ENCODE measurements at places on chromosomes 16 and 17. TPM values are rescaled to one million over a fixed set of nuclear protein-coding genes. Genes with fewer than 3 reads are reported as not detected.

AHSP gene
- 1.5 TPM for total RNA-seq

UNK gene
- 50.0 TPM for total RNA-seq

KCNJ18 gene
- total RNA-seq, result not detected

PLCG2 gene
- total RNA-seq, result 161 TPM

HSPB9 gene
- not detected for total RNA-seq

CCDC57 gene
- total RNA-seq, result 34.6 TPM

ATP2C2 gene
- total RNA-seq, result 8.1 TPM

LPO gene
- total RNA-seq, result not detected

KRT40 gene
- not detected for total RNA-seq

TBC1D28 gene
- total RNA-seq, result not detected

ST6GALNAC2 gene
- total RNA-seq, result 14.3 TPM

KRTAP1-1 gene
- not detected for total RNA-seq

Measured in spleen (tissue), 13 donors.